NCI-H1694 treated with DMSO at 0.1 percent for 48 hours (cell line): ENCODE measurements at places on chromosomes 4 and X.

GRCh38 chrX:32153585-32153984 lies 1057.8 kb downstream of the DMD start:
- no peak for DNase-seq

DNA sequence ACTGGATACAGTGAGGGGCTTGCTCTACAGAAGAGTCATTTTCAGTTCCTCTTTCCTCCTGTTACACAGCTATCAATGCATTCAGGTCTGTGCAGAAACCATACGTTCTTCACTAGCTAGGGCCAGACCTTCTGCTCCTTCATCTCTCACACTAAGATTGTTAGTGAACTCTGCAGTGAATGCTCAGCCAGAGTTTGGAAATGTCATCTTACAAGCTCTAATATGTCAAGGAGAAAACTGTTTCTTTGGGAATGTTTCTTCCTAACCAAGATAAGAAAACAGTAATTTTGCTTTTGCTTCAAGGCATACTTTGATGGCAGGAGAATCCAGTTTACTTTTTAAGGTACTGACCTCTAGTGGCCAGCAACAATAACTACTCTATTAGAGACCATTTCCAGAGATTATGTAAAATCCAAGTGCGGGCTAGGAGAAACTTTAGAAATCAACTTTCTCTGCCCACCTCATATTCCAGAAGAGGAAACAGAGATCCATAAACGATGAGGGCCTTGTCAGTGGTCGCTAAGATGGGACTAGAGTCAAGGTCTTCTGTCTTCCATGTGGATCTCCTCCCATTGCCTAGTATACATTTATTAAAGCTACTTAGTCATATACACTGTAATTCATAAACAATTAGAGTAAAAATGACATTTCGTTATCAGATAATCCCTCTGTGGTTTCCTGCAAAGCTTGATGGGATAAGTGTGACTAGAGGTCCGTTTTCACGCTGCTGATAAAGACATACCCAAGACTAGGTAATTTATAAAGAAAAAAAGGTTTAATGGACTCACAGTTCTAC lies 12.1 kb upstream of the CC2D2A start:
- DNase-seq = peak; percentile 12

DNA sequence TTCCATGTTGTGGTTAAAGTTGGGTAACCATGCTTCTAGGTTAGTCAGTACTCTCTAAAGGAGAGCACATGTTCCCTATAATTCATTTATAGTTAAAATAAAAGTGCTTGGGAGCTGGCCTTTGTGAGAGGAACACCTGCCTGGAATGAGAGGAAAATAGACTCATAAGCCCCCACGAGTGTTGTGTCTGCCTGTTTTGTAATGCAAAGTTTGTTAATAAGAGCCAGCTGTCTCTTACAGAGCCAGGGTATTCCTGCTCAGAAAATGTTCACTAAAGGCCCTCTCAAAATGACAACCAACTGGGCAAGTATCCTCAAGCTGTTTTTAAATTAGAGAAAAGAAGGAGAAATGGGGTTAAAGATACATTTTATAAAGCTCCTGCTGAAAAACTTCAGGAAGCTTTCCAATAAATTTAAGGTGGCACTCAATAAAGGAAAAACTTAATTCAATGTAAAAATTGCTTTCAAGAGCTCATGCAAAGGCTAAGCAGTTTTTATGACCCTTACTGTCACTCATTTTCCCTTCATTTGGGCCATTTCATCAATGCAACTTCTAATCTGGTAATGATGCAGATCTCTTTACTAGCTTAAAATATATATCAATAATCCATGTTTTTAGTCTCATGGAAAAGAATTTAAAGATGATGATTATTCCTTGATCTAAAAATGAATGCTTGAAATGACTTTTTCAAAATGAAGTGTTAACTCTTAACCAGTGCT lies 793.6 kb downstream of the STPG2 start:
- DNase-seq = no peak

- DNase-seq = no peak
Observed at GRCh38 chr4:110533590-110533910, 57.6 kb downstream of the ENPEP start.

GRCh38 chr4:11264841-11265240 lies 163.9 kb downstream of the HS3ST1 start:
- no peak for DNase-seq

DNA sequence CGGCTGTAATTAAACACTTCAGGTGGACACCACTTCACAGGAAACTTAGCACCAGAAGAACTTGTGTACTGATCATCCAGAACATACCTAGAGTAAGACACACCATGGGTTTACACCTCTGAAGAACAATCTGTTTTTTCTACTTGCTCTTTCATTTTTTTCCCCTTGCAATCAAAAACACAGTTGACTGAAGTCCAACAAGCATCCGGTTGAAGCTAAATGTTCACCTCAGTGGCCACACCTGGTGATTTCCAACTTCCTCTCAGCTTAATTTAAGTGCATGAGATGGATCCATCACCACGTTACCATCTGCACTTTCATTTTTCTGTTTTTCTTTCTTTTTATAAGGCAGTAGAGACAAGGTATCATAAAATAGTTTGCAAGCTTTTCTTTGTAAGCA lies 4.9 kb upstream of the TXK start:
- DNase-seq = no peak

DNA sequence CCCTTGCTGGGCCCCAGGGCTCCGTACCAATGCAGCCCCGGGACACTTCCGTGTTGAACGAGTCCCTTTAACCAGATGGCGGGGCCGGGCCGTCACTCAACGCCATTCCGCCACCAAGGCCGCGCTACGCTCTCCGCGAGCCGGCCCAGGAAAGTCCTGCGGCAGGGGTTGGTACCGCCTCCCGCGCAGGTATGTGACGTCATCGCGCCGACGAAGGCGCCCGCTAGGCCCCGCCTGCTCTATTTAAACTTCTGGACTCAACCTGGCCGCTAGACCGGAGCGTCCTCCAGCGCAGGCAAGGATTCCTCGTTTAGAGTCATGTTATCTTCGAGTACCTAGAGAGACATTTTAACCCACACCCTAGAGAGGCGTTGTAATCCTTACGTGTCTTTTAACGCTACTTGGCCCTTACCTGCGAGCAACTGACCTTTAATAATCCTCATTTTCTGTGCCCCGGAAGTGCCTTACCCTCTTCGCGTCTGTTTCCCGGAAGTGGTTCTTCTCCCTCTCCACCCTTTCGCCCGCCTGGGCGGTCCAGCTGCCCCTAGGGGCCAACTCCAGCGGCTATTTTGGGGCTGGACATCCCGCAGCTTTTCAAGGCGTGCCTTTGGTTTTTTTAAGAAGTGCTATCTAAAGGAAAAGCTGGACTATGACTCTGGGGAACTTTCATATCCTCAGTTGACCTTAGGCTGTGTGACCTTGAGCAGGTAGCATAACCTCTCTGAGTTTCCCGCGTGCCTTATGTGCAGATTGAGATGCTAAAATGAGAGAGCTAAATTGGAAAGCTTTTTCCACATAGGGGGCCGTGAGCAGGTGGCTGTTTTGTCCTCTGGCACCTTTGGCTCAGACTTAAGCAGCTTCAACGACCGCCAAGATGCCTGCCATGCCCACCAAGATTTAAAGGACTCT lies at the start of gene PNPLA4:
Gene PNPLA4, minus strand, starts transcription at position 155 of the 909 bp plus-strand sequence. CDS start 1,294 bp downstream, outside the sequence.
- DNase-seq = no peak

- DNase-seq = no peak
Observed at GRCh38 chrX:51931566-51932150, 38.2 kb downstream of the MAGED1 start.

DNA sequence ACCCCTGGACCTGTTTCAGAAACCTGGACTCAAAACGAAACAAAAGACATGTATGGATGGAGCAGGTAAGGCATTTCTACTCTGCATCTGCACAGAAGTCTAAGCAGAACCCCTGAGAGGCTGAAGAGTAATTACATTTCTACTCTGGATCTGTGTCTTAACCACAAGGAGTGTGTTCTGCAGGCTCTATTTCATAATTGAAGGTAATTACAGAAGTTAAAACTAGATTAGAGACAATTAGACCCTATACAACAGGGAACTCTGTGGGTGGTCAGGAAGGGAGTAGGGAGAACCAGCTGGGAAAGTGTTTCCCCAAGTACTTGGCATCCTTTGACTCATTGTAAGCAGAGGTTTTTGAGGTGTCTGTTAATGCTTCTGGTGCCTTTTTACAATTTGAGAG lies 69.8 kb downstream of the IGSF1 start:
- no peak for DNase-seq

DNA sequence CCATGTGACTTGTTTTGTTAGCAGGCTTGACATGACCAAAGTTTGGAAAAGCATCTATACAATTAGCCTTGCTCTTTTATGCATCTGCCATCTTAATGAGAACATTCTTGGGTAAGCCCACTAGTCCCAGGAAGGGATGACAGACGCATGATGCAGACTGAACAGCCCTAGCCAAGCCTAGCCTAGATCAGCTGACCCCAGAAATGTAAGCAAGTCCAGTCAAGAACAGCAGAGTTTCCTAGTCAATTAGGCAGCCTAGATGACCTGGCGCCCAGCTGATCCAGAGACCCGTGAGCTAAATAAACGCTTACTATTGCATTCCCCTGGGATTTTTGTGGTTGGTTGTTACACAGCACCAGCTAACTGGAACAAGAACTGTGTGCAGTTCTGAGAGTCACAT lies 457.9 kb downstream of the BCOR start:
- DNase-seq = no peak

- DNase-seq = no peak
Observed at GRCh38 chr4:3307891-3308575, 15.2 kb downstream of the RGS12 start.
